ENCODE measurements at places on chromosomes 1 and 21.

DNA sequence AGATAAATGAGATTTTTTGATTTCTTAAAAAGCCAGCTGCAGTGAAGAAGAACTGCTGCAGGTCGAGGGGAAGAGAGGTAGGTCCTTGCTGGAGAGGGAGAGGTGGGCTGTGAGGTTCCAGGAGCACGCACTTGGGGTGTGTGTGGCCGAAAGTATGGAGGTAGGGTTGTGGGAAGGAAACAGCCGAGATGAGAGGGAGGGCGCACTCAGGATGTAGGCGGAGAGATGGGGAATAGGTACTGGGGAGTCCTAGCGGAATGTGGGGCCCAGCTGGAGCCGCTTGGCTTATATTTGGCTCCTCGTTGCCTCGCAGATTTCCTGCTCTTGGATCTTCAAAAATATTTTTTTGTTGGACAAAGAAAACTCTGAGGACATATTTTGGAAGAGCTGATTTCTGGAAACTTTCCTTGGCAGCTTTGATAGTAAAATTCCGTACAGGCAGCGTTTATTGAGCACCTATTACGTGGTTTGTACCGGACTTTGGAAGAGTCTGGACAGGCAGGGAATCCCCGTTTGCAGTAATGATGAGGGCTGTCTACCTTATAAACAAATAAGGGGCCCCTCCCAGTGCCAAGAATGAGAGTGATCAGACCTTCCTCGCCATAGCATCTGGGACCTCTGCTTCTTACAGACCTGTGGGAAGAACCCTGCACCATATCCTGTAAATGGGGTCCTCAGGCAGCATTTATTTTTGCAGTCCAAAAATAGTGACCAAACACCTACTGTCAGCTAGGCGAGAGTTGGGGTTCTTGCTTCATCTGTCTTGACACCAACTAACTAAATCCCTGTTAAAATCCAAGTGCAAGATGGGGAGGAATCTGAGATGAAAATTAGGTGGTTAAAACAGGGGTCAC is 1.5 kb downstream of the LRRC8D start:
- no peak for DNase-seq

DNA sequence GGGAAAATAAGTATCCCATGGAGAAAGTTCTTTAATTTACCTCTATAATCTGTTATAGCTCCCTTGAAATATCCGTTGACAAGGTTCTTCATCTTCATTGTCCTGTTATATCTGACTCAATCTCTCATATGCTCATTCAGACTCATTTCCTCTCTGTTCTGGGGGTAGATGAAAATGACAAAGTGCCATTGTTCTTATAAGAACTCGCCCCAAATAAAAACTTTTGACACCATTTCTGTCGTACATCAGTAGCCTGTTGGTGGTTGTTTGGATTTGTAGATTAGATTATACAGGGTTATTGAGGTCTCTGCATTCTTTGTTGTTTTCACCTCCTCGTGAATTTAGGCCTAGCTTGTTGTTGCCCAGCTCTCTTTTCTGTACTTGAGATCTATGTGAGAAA is 55.2 kb upstream of the IPO9 start:
- no peak for DNase-seq

DNA sequence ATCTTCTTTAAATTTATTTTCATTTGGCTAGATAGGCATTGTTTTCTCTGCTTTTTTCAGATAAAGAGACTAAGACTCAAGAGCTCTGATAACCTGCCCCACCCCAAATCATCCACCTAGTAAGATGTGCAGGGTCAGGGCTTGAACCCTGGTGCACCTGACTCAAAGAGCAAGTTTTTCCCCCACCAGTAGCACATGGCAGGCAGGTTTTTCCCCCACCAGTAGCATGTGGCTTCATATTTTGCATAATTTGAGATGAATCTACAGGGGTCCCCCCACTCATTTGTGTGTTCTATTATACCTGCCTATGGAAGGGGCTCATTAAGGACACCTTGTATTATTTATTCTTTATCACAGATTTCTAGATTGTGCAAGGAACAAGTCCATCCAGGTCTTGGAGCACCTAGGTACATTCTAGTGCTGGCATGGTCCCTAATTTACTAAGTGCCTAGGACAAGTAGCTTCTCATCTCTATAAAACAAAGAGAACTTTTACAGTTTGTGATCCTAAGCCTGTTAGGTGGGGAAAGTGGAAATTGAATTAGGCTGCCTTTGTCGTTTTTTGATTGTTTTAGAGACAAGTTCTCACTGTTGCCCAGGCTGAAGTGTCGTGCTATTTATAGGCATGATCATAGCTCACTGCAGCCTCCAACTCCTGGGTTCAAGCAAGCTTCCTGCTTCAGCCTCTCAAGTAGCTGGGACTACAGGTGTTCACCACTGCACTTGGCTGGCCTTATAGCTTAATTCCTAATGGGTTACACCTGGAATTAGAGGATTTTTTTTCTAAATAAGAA is 13.2 kb upstream of the CTSE start:
- DNase-seq: no peak

DNA sequence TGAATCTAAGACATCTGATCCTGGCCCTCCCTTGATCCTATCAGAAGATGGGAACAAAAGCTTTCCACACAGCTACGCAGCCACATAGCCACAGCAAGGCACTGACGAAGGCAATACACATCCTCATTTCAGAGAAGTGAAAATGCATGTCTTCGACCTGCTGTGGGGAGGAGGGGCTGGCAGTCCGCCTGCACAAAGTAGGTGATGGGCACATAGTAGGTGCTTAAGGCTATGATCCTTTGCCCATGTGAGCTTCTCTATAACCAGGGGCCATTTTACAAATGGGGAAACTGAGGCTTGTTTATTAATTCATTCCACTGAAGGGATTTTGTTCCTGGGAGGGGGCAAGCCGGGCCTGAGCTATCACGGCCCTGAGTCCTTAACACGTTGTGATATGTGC is 94.2 kb downstream of the PAX7 start:
- no peak for DNase-seq

DNA sequence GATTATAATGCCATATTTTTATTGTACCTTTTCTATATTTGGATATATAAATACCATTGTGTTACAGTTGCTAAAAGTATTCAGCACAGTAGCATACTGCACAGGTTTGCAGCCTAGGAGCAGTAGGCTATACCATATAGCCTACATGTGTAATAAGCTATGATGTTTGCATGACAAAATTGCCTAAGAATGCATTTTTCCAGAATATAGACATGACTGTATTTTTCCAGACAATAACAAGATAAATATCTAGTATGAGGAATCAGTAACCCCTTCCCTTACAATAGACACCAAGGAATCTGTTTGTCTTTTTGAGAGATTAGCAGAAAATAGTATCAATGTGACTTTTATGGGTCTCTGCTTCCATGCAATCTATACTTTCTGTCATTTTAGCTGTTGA is 228.6 kb downstream of the GRIK1 start:
- DNase-seq: no peak

DNA sequence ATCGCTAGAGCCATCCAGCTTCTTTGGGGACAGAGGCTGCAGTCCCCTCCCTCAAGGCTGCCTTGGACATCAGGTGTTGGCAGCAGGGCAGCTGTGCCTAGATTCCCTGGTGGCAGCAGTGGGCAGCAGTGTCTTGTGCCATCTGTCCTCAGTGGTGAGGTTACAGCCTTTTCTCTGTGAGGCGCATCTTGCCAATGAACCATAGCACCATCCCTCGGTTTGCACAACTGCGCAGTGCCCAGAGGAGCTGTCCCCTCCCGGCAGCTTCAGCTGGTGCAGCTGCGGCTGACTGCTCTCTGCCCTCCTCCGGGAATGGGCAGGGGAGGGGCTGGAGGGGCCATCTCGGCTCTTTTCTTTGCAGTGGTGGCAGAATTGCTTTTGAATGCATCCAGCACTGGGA is 59.0 kb upstream of the C8B start:
- no peak for DNase-seq

- no peak for DNase-seq
Observed at GRCh38 chr1:229230140-229230892, 40.6 kb upstream of the RAB4A start.

DNA sequence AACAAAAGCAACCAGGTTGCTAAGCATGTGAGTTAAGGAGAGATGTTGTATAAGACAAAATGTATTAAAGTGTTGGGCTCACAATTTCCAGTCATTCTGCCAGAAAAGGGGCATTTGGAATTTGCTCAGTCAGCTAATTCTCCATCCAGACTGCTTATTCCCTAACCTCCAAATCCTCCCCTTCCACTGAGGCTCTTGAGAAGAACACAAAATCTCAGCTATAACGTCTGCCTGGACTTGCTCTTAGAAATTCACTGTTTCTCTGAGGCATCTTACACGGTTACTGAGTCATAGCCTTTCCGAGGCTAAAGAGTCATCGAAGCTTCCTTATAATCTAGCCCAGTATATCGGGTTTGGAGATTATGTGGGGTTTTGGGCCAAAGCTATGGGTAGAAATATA is 548.2 kb upstream of the ADGRL4 start:
- DNase-seq: no peak

GRCh38 chr21:39062196-39062595 is 121.1 kb downstream of the PSMG1 start:
- no peak for DNase-seq

DNA sequence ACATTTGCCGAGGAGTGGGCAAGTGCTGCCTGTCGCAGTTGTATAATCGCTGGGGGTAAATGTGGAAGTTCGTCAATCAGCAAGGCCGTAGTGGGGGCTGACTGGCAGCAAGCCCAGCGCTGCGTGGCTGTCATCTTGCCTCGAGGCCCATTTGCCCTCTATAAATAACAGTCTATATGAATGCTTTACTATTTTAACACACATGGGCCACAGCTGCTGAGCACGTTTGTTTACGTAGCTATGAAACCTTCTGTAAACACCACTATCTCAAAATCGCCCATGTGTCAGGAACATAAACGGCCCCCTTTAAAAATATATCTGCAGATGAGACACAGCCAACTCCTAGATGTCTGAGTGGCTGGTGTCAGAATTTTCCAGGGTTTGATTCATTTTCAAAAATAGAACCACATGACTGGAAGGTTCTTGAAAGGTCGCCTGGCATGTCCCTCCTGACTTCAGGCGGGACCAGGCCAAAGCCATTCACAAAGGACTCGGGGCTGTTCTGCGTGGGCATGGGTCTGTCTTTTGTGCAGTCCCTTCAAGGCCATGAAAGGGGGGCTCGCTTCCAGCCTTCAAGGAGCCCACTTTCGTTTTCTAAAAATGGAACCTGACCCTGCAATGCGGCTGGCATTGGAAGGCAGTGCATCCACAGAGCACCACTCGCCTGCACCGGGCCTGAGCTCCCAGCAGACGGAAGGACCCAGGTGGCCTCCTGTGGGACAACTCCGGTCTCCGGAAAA is 205.5 kb downstream of the KCNJ6 start:
- no peak for DNase-seq

GRCh38 chr1:156642265-156643048 is 540 bp downstream of the BCAN start:
- peak; percentile 22 for DNase-seq

DNA sequence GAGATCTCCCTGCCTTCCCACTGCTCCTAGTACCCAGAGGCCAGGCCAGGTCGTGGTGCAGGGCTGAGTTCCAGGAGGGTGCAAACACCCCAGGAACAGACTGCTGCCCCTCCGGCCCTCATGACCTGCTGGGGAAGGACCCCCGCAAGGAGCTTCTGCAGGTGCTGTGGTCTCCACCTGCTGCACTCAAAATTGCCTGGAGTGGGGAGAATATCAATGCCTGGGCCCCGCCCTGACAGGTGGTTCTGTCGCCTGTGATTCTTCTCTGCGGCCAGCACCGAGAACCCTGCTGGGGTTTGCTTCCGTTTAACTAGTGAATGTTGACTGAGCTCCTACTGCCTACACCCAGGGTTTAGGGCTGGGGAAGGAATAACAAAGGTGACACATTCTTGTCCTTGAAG is 2.1 kb upstream of the TFF3 start:
- no peak for DNase-seq

GRCh38 chr1:200980452-200980772 is 43.1 kb downstream of the KIF21B start:
- no peak for DNase-seq

DNA sequence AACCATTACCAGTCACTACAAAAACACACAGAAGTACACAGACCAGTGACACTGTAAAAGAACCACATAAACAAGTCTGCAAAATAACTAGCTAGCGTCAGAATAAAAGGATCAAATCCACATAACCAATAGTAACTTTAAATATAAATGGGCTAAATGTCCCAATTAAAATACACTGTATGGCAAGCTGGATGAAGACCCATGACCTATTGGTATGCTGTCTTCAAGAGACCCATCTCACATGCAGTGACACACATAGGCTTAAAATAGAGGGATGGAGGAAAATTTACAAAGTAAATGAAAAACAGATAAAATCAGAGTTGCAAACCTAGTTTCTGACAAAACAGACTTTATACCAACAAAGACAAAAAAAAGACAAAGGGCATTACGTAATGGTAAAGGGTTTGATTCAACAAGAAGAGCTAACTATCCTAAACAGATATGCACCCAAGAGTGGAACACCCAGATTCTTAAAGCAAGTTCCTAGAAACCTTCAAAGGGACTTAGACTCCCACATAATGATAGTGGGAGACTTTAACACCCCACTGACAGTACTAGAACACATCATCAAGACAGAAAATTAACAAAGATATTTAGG is 196.9 kb downstream of the TBX15 start:
- DNase-seq: no peak

DNA sequence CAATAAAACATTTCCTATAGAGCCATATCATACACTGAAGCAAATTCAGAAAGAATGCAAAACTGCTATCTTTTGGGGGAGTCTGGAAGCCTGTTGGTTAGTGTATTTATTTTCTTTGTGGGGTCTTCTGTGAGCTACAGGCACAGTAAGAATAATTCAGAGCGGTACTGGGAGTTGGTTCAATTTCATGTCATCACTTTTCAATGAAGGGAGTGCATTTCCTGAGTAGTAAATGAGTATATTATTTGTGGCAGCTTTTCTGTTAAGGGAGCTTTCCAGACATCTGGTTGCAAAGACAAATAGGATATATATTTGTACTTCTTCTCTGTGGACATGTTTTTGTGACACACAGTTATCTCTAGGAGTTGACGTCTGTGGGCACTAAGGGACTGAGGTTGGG is 130.6 kb downstream of the HUNK start:
- no peak for DNase-seq

DNA sequence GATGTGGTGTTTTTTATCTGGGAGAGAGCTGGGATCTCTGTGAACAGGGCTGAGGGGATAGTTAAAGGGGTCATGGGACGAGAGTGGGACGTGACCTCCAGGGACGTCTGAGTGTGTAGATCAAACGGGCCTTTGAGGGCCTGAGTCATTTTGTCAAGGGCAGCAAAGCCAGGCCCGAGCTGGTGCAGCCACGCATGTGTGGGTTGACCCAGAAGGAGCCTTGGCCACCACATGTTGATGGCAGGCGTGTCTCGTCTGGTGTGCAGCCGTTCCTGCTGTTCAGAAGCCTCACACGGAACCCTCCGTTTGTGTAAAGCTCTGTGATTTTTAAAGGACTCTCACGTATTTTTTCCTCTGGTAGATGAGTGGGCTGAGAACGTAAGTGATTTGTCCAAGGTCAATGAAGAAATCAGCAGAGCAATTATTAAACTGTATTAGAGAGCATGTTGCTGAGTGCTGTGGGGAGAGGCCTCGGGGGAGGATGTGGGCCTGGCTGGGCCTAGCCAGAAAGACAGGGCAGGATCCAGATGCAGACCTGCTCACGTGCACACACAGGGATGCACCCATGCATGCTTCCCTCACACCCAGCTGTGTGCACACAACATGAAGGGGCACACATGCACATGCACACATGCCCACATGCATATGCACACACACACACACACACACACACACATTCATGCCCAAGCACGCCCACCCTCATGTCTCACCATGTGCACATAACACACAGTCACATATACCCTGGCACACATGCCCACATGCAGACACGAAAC is 89.8 kb downstream of the AJAP1 start:
- no peak for DNase-seq
